ENCODE measurements at places on chromosomes 7 and 10.

GRCh38 chr7:156950381-156950858 is 908 bp downstream of the NOM1 start:
- DNase-seq = no peak

DNA sequence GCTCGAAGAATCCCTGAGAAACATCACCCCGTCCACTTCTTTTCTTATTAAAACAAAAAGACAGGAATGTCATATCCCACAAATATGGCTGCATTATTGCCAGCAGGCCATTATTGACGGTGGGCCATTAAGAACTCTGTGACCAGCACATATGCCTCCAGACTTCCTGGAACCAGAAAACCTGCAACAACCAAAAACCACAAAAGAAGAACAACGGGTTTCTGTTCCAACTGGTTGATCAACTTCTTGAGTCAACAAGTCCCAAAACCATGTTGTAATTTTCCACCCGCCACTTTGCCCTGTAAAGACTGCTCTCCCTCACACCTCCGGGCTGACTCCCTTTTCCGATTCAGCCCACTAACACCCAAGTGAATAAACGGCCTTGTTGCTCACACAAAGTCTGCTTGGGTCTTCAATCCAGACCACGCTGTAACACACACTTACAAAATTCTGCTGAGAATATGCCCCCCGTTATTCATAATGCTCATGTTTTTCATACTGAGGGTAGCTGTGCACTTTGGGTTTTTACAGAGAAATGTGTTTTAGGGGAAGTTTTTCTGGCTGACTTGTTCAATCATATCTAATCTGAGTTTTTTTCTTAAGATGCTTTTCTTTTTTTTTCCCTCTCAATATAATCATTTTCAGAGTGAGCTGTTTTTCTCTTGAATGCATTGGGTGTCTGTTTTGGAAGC is 20.7 kb downstream of the ZNF107 start:
- no peak for DNase-seq

DNA sequence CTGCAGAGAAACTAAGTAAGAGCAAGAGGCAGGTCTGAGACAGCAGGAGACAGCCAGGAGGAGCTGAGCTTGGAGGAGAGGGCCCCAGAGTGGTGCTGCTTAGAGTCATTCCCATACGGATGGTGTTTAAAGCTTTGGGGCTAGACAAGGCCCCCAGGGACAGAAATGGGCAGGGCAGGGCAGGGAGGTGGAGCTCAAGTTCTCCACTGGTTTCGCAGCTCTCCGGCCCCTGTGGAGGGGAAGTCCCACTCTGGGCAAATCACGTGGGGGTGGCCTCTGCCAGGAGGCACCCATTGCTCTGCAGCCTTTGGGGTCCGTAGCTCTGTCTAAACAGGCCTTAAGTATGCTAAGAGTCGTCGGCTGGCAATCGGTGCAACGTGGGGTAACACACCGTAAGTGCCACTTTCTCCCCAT is 1.0 kb upstream of the PTPRE start:
- no peak for DNase-seq

GRCh38 chr7:43211693-43212092 is 99.2 kb downstream of the HECW1 start:
- no peak for DNase-seq

DNA sequence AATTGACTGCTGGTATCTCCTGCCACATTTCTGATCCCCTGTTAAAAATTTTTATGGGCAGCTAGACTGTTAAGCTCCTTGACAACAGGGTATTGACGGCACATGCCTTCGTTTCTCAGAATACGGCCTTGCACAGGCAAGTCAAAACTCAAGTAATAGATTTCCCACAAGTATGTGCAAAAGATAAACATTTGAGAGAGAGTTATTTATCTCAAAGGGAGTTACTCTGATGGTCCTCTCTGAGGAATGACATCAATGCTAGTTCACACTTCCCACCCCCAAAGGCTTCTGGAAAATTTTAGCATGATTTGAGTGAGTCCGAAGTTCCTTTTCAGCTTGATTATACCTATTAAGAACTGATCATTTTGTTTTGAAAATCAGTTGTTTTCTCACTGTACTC is 71.9 kb downstream of the JCAD start:
- no peak for DNase-seq

GRCh38 chr10:76866841-76867586 is 770.6 kb downstream of the KCNMA1 start:
- no peak for DNase-seq
